ENCODE measurements at places on chromosomes 3 and 15.

DNA sequence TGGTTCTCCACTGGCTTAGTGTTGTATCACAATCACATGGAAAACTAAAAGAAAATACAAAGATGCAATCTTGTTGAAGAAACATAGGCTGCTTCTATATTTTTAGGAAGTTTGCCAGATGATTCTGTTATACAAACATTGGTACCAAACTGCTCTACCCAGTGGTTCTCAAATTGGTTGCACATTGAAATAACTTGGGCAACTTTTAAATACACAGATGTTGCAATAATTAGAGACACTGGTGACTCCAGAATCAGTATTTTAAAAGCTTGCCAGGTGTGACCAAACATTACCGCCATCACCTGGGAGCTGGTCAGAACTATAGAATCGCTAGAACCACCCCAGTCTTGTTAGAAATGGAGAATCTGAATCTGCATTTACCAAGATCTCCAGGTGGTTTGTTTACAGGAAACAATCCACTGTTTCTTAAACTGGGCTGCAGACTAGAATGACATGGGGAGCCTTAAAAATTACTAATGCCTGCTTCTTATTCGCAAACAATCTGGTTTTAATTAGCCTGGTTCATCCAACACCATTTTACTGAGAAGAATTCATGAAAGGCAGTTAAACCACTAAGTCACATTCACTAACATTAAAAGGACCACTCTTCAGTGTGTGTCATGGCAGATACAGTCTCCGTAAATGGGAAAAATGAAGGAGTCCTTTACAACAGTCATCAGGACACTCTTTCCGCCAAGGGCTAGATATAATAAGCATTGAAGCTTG lies 76.5 kb downstream of the ACAP2 start:
- peak; percentile 36 for DNase-seq

GRCh38 chr15:40316931-40317330 lies 6.6 kb upstream of the INAFM2 start:
- DNase-seq: no peak

GRCh38 chr15:77021803-77022381 lies 27.0 kb downstream of the PSTPIP1 start:
- DNase-seq: peak; percentile 78

DNA sequence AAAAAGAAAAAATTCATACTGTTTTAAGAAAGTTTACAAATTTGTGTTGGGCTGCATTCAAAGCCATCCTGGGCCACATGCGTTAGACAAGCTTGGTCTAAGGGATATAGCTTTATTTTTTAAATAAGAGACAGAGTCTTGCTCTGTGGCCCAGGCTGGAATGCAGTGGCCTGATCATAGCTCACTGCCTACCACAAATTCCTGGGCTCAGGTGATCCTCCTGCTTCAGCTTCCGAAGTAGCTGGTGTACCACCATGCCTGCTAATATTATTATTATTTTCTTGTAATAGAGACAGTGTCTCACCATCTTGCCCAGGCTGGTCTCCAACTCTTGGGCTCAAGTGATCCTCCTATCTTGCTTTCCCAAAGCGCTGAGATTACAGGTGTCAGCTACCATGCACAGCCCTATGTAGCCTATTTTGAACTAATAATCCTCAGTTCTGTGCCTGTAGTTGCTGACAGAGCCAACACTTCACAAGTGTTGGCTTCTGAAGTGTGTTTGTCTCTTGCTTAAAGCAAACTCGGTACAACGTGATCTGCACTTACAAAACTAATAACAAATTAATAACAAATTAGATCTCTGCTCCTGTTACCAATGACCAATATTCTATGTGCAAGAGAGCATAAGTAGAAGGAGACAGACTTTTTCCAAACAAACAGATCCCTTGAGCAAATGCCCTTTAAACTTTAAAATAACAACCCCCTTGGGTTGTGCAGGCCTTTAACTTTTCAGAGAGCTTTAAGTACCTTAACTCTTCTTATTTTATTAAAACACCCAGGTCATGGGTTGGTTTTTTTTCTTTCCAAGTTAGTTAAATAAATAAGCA lies 135.2 kb downstream of the VGLL4 start:
- no peak for DNase-seq

- DNase-seq: peak; percentile 55
Measured at GRCh38 chr3:123559040-123559861, 25.6 kb downstream of the HACD2 start.

GRCh38 chr3:137992592-137992991 lies 17.4 kb upstream of the CLDN18 start:
- no peak for DNase-seq

DNA sequence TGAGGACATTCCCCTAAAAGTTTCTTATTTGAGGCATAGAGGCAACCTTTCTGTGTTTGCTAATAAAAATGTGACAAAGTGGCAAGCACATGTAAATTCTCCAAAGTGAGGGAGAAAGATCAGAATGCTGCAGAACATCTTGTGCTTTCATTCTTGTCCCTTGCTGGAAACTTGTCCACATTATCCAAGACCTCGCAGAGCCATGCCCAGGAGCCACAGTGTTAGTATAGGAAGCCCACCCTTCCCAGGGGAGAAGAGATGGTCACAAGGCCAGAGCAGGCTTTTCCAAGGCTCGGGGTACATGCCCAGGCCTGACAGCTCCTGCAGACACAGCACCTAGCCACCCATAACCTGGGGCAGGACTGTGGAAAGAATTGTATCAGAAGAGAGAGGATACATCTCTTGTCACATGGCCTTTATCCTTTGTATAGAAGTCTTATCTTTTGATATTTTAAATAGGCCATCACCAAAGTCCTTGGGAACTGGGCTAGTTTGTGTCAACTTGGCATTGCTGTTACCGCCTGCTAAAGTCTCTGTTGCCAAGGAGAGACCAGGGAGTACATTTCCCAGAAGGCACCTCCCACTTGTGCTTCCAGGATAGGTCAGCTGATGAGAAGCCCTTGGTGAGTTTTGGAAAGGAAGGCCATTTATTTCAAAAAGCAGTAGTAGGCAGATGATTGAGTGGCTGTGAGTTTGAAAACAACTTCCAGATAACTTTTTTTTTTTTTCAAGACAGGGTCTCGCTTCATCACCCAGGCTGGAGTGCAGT lies 10.5 kb downstream of the DLEC1 start:
- no peak for DNase-seq

GRCh38 chr3:24357635-24358034 lies 137.0 kb downstream of the THRB start:
- no peak for DNase-seq

All from fibroblast of upper back skin (primary cell).